ENCODE measurements at places on chromosomes 4 and X.

- DNase-seq, result no peak
These were observed 27.4 kb downstream of the PCGF3 start for GRCh38 chr4:732911-733630.

DNA sequence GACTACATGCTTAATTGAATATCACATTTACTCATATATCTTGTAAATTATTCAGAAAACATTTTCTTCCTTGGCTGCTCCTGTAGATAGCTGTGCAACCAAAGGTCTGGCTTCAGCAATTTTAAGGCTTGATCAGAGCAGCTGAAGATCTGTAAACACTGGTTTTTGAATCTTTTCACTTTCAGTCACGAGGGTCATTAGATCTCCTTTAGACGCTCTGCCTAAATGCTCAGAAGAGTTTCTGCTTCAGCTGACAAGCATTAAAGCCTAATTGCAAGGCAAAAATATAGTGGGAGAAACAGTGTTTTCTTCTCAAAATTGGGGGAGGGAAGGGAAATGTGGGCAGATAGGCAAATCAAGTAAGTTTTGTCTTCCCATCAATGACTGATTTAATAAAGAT, 25.7 kb downstream of the TRPC5 start:
- no peak for DNase-seq

DNA sequence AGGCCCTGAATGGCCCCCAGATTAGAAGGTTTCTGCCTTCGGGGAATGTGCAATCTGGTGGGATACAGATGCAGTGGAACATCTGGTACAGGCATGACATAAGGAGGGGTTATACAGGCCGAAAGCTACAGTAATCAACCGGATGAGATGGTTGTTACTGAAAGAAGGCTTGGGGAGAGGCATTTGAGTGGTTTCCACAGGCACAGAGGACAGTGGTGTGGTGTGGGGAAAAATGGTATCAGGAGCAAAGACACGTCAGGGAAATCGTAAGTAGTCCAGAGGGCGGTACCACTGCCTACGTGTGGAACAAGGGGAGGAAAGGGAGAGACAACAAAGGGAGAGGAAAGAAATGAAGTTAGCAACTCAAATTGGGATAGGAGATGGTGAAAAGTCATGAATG, 3.0 kb downstream of the PDLIM3 start:
- no peak for DNase-seq

DNA sequence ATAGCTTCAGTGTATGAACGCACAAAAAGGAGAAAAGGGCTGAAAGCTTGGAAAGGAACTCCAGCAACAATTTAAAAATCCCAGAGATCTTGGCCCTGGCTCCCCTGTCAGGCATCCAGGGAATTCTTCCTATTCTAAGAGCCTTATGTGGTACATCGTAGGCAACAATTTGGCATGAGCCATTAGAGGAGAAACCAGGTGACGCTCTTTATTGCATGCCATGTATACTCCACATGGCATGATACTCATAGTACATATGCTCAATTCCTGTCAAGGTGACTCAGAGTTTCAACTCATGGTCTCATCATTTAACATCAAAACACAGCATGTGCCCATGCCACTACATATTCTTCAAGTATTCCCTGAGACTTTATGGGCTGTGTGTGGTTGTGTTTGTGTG, 191.3 kb downstream of the OR13H1 start:
- no peak for DNase-seq

GRCh38 chr4:99998062-99998867, 48.2 kb upstream of the H2AZ1 start:
- no peak for DNase-seq

DNA sequence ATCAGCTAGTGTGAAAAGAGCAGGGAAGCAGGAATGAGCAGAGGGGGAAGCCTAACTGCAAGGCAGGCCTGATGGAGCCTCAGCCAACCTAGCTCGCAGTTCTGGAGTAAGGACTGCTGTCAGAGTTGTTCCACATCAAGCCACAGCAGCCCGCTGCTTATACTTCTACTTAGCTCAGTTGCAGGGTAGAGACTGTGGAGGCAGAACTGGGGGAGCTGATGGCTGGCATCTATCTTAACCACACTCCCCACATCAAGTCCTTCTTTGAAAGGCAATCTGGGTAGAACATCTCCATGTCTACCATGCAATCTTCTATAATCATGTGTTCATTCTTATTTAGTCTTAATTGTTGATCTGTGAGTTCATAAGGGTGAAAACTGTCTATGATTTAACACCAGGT, 46.1 kb downstream of the DDX60 start:
- no peak for DNase-seq

DNA sequence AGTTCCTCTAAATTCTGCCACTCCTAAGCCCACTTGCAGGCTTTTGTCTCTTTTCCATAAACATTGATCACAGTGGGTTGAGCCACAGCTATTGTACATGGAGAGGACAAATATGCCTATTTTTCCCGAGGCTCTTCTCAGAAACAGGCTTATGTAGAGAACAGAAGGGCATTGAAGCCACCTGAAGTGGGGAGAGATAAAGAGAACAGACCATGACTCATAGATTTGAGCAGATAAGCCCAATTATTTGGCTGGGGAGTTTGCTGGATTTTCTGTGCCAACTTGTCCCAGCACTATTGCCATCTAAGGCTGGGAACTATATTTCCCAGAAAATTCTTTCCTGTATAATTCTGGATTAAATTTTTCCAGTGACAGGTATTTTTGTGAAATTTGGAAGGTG, 446.1 kb upstream of the RPS6KA3 start:
- DNase-seq, result no peak

DNA sequence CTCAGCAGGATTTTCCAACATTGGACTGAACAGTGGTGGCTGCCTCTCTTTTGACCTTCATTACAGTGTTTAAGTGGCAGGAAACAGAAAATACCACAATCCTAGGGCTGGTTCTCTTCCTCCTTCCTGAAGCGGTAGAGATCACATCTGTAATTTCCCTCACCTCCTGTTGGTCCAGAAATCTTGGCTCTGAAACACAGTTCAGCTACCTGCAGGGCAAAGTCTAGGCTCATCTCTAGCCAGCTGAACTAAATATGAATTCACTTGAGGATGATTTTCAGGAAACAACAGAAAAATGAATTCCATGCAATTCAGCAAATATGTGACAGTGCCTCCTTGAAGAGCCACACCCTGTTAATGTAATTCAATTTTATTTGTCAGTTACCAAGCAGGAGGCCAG, 531.9 kb downstream of the INPP4B start:
- no peak for DNase-seq

DNA sequence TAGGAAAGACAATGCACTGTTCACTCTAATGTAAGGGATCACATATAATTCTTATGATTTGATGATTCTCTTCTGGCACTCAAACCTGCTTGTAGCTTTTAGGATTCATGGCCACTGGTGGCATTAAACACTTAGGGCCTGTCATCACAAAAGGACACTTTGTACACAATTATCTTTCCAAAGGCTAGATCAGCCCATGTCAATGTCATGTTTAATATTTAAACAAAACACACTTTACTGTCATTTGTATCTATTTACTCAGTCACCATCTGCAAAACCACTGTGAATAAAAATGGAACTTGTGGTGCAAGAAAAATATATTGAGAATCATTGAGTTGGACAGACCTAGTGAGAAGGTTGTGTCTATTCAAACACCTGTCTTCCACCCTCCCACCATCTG, 83.6 kb upstream of the TTC29 start:
- DNase-seq, result no peak

DNA sequence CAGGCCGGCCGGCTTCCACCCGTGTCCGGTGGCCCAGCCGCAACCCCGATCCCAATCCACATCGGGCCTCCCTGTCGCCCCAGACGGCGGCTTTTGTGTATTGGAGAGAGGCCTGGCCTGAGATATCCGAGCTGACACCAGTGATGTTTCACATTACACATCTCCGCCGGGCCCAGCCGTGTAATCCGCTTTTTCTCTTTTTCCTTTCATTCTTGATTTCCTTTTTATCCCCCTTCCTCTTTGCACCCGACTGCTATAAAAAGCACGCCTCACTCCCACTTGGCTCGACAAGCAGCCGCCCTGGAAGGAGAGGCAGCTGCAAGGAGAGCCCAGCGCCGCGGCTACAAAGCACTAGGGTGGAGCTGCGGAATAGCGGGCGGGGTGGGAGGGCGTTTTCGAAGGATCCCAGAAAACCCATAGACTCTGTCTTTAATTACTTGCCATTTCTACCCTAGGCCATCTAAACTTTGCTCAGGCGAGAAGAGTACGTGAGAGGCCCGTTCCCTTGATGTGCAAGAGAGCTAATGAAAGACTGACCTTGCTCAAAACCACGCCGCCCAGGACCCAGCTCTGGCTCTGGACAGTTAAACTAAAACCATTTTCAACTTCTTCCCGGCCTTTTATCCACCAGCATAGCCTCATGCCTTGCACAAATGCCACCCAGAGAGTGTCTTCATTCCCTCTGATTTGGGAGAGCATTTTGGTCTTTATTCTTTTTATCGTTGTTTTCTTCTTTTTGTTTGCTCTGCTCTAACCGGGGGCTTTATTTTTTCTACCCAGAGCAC, 3.2 kb downstream of the PITX2 start:
- no peak for DNase-seq

GRCh38 chr4:74674750-74675149, 119.6 kb downstream of the BTC start:
- no peak for DNase-seq

DNA sequence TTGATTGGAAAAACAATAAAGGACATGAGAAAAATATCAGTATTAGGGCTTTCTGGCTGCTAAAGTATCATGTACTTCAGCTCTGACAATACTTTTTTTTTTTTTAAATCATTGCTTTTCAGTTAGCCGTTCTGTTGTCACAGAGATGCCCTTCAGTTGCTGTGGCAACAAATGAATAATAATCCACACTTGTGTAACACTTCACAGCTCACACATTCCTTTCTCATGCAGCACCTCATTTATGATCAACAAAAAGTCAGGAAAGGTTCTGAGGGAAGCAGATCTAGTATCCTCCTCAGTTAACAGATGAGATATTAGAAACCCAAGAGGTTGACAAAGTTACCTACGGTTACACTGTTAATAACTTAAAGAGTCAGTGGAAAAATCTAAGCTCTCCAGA, 444.2 kb upstream of the SLIT2 start:
- peak; percentile 50 for DNase-seq

- DNase-seq, result no peak
These were observed 99.6 kb downstream of the CEP135 start for GRCh38 chr4:56048383-56048701.

DNA sequence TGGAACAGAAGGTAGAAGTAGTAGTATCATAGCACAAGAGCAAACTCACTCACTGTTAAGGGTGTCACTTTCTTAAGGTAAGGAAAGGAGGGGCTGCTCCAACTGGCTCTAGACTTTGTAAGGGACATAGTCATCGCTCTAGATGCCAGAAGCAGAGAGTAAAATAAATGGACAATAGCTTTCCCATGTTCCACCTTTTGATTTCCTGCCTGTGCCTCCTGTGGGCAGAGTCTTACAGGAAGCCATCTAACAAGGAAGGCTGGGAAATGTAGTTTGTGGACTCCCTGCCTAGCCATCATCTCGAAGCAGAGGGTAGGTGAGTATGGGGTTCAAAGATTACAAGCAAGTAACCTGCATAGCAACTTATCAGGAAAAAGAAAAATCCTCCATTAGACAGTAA, 1.7 kb upstream of the METTL14 start:
- DNase-seq, result no peak

DNA sequence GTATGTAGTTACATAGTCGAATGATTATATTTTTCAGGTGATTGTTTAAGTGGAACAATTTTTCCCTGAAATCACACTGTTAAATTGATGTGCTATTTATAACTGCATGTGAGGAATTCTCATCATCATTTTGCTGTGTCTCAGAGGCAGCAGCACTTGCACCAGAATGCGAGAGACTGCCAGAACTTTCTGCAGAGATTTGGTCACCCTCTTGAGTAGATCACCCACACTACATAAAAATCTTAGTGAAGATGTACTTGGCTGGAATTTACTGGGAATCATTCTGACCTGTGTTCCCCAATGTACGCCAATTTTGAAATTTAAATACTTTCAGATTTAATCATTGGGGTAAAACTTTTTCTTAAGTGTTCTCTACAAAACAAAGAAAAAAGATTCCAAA, 5.4 kb downstream of the UGT2B4 start:
- DNase-seq, result peak; percentile 5

DNA sequence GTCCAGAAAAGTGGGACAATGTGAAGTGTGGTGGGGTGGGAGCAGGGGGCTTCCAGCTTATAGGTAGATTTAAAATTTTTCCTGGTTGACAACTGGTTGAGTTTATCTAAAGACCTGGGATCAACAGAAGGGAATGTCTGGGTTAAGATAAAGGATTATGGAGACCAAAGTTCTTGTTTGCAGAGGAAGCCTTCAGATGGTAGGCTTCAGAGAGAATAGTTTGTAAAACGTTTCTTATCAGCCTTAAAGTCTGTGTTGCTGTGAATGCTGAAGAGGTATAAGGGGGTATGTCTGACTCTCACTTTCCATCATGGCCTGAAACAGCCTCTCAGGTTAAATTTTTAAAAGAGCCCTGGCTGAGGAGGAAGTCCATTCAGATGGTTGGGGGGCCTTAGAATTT, 20.5 kb downstream of the MGST2 start:
- DNase-seq, result no peak

DNA sequence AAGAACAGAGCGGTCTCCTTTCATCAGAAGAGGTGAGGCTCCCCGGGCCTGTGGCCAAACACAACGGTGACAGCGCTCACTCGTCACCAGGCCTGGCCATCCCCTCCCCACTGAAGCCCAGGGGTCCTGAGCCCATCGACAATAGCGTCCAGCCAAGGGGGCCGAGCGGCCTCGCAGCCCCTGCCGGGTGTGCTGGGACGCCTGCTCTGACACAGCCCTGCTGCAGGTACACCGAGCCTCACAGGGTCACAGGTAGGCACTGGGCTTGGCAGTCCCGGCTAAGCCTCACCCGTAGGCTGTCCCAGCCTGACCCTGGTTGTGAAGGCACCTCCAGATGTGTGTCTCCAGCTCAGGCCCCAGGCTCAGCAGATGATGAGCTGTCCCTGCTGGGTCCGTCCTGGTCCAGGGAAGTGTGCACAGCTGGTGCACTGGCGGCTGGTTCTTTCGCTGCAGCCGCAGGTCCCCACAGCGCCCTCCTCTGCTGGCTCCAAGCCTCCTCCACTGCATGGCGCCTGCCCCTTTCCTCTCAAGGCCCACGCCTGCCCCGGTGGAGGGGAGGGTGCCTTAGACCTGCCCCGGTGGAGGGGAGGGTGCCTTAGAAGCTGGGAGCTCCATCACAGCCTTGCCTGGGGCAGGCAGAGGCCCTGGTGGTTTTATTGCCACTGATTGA, 21.5 kb downstream of the UVSSA start:
- DNase-seq, result no peak

- DNase-seq, result no peak
These were observed 24.3 kb upstream of the PGM2 start for GRCh38 chr4:37802068-37802666.

GRCh38 chr4:136680271-136680670, 852.0 kb downstream of the PCDH18 start:
- DNase-seq, result no peak

DNA sequence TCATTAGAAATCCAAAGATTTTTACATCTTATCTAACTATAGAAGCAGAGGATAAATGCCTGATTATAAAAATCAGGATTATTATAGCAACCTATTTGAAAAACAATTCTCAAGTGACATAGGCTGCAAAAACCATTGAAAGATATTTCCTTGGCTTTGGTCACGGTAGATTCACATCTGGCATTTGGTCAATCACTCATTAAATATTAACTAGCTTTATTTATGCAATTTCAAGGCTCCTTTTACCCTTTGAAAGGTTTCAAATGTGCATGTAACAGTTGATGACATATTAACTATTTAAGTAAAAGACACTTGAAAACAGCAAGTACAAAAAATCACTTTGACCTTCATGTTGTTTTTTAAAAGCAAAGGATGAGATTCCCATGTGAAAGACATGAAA, 98.1 kb downstream of the MMRN1 start:
- no peak for DNase-seq

- DNase-seq, result no peak
These were observed 14.0 kb downstream of the NLGN3 start for GRCh38 chrX:71158603-71159002.
